Stimulated activated CD8-positive, alpha-beta memory T cell treated with anti-CD3 and anti-CD28 coated beads, Interleukin-2, amount 100 ng/mL, for 1 hour (primary cell): ENCODE measurements at places on chromosomes 1 and 21.

GRCh38 chr1:227731241-227731677 is 3.8 kb downstream of the JMJD4 start:
- DNase-seq = no peak

- DNase-seq = no peak
Measured at GRCh38 chr1:78322928-78323680, 167.7 kb upstream of the PTGFR start.

- no peak for DNase-seq
Measured at GRCh38 chr1:162200096-162200847, 130.8 kb downstream of the NOS1AP start.

- no peak for DNase-seq
Measured at GRCh38 chr1:151193856-151194255, 3.9 kb upstream of the VPS72 start.

- DNase-seq = no peak
Measured at GRCh38 chr1:172298141-172298540, 122.3 kb upstream of the C1orf105 start.

DNA sequence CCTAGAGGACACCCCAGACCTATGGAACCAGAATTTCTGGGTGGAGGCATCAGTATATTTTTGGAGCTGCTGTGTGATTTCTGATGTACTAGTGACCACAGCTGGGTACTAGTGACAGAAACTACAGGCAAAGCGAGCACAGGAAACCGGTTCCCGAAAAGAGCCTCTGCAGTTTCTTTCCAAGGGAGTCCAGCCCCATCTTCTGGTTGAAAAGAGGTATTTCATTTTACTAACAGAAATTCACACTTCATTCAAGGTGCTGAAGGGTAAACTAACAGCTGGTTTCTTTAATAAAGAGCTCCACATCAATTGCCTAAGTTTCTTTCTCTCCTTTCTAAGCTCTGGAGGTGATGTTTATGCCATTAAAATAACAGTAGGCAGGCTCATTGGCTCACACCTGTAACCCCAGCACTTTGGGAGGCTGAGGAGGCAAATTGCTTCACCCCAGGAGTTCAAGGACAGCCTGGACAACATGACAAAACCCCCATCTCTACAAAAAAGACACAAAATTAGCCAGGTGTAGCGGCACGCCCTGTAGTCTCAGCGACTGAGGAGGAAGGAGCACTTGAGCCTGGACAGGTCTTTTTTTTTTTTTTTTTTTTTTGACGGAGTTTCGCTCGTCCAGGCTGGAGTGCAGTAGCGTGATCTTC is 22.0 kb downstream of the THAP3 start:
- no peak for DNase-seq

- no peak for DNase-seq
Measured at GRCh38 chr21:25855576-25855975, 120.8 kb downstream of the GABPA start.

DNA sequence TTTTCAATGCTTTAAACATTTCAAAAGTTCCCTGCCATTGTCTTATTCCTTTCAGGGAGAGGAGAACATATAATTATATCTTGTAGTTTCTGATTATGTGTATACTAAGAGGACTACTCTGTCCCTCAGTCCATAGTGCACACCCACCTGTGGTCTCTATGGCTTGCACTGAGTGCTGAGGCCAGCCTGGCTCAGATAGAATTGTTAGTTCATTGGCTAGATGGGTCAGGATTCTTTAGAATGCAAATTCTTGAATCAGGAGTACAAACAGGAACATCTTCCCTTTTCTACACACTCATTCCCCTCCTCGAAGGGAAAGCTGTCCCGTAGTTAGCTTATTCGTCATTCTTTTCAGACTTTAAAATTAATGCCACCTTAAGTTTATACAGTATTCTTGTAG is 8.2 kb downstream of the BACH1 start:
- DNase-seq = no peak

- no peak for DNase-seq
Measured at GRCh38 chr1:240468656-240469055, 143.3 kb downstream of the GREM2 start.

- no peak for DNase-seq
Measured at GRCh38 chr1:41673378-41673777, 188.9 kb upstream of the EDN2 start.

GRCh38 chr21:41953831-41954653 is at the start of gene C2CD2:
TSS of gene C2CD2 (minus strand) at chr21:41954018. CDS start at chr21:41953648, 370 bp downstream.
- no peak for DNase-seq

DNA sequence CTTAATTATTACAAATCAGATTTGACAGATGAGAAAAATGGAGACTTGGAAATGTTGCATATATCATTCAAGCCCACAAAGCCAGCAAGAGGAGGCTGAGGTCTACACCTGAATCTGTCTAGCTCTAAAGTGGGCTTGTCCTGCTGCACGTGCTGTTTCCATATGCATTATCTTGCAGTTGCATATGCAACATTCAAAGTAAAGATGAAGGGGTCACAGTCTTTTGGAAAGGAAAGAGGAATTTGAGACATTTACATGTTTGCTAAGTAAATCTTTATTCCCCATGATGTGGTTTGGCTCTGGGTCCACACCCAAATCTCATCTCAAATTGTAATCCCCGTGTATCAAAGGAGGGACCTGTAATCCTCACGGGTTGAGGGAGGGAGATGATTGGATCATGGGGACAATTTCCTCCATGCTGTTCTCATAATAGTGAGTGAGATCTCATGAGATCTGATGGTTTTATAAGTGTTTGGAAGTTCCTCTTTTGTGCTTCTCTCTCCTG is 98.3 kb downstream of the BACH1 start:
- no peak for DNase-seq

DNA sequence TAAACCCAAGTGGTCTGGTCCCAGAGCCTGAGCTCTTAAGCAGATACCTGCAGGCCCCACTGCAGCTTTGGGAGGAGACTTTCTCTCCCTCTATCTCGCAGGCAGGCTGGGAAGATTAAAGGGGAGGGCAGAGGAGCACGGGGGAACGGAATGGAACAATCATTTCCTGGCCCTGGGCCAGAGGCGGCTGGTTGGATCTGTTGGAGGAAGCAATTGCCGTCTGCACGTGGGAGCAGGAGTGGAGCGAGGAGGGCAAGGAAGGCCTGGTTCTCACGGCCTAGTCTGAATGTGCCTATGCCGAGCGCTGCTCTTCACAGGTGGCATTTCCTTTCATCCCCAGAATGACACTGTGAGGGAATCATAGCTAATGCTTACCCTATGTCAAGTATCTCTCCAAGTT is 23.7 kb downstream of the NKAIN1 start:
- no peak for DNase-seq

GRCh38 chr1:202892501-202892900 is 3.6 kb upstream of the RABIF start:
- DNase-seq = no peak

DNA sequence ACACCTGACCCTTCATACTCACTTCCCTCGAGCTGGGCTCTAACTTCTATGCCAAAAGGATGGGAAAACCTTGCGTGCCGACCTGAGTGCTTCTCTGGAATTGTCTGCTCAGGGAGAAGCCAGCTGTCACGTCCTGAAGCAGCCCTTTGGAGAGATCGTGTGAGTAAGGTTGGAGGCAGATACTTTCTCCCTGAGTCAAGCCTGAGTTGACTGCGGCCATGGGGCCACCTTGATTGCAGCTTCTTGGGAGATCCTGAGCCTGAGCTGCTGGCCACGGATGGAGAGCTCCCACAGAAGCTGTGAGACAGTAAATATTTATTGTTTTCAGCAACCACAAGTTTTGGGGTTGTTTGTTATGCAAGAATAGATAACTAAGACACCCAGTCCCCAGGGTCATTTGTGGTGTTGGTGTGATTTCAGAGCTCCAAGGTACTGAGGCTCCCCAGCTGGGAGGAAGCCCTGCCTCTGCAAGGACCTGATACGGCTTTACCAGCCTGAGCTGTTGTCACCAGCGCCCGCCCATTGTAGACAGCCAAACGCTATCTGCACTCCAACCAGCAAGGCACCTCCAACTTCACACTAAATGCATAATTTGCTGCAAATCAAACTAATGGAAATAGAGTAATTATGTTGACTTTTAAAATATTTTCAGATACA is 531.6 kb downstream of the PTPRU start:
- no peak for DNase-seq

- DNase-seq = no peak
Measured at GRCh38 chr1:1900883-1901640, 10.2 kb upstream of the GNB1 start.

DNA sequence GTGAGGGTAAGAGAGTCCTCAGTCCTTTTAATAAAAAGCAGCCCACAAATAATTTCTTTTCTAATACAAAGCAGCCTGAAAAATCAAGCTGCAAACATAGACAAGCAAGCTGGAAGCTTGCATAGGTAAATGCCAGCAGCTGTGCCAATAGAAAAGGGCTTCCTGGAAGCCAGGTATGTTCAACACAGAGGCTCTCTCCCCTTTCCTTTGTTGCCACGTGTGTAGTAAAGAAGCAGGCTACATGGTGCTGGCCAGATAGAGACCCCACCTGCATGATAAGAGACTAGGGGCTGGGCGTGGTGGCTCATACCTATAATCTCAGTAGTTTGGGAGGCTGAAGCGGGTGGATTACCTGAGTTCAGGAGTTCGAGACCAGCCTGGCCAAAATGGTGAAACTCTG is 50.1 kb upstream of the ERRFI1 start:
- no peak for DNase-seq

DNA sequence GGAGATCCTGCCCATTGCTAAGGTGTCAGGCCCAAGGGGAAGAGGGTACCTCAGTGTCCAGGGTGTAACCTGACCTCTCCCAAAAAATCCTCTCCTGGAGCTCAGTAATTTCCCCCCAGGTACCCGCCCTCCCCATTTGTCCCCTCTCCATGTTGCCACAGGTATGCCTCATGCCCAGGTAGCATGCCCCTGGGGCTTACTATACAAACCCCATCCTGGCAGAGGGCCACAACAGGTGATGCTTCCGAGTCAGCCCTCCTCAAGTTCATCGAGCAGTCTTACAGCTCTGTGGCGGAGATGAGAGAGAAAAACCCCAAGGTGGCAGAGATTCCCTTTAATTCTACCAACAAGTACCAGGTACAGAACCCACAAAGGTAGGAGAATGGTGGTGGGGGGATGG is 15.7 kb downstream of the ATP1A4 start:
- no peak for DNase-seq

GRCh38 chr1:109598156-109598555 is 21.3 kb downstream of the GNAT2 start:
- DNase-seq = no peak

DNA sequence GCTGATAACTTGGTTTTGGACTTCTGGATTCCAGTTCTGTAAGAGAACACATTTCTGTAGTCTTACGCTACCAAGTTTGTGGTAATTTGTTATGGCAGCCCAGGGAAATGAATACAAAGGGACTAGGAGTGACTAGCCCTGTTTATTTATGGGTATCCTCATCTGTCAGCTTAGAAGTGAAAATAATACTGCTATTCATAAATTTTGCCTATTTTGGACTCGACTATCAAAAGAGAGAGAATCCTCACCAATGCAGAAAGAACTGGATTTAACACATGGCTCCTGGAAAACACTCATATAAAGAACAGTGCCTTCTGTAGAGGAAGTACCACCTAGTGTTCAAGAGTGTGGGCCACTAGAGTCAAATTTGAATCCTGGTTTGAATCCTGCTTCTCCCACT is 22.6 kb downstream of the HSD11B1 start:
- DNase-seq = no peak

- DNase-seq = no peak
Measured at GRCh38 chr1:97412166-97412565, 508.7 kb downstream of the DPYD start.

DNA sequence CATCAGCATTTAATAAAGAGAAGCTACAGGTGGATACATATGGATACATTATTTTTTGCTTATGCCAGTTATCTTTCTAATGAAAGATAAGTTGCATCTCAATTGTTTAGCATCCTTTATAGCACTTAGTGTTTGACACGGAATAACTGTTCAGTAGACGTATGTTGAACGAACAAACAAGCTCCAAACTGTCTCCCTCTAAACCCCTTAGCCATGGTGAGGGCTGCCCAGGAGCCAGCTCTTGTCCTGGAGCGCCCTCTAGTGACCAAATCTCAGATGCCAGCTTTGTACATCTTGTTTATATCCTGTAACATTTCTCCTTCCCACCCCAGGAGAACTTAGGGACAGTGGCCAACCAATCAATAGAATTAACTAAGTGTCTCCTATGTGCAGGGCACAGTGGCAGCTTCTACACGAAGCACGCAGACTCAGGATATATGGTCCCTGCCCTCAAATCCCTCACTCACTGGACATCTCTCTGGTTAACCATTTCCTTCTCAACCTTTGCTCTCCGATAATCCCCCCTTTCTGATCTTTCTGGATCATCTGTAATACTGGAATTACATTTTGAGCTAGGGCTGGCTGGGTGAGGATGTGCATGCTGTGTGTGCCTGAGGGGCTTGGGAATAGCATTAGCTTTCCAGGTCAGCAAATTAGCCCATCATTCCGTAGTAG is 22.9 kb downstream of the KCNA10 start:
- peak; percentile 63 for DNase-seq

DNA sequence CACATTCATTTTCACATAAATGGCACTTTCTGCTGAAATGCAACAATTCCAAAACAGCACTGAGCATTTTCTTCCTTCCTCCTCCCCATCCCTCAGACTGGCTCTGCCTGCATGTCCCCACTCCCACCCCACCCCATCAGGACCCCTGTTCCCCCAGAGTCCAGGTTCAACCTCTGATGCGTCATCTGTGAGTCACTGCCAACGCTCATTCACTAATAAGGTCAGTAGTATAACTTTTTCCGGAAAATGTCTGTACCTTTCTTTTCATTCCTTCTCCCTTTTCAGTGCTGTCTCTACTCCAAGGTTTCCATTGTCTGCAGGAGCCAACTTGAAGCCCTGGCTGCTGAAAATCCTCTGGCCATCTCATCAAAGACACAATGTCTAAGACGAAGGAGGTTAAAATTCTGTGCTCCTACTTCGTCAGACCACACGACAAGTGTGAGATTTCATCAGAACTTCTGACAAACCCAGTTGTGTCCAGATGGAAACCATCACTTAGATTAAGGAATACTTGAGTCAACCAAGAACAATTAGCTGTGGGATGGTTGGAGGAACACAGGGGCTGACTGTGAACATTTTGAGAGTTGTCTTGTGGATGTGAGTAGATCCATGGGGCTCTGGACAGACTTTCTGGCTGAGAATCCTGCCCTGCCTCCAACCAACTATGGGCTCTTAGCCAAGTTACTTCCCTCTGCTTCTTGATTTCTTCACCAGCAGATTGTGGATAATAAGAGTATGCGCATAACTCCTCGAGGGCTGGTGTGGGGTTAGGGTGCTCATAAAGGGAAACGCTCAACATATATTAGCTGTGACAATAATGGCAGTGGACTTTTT is 35.6 kb upstream of the UTS2 start:
- no peak for DNase-seq

- DNase-seq = no peak
Measured at GRCh38 chr1:54995013-54995760, 3.5 kb upstream of the BSND start.

- DNase-seq = no peak
Measured at GRCh38 chr21:42156690-42157605, 62.0 kb upstream of the ABCG1 start.
